Posterior cingulate gyrus (tissue), 11 donors: ENCODE measurements at places on chromosomes 1 and 21.

- DNase-seq, result no peak
Observed at GRCh38 chr1:62362061-62362917, 43.1 kb upstream of the KANK4 start.

DNA sequence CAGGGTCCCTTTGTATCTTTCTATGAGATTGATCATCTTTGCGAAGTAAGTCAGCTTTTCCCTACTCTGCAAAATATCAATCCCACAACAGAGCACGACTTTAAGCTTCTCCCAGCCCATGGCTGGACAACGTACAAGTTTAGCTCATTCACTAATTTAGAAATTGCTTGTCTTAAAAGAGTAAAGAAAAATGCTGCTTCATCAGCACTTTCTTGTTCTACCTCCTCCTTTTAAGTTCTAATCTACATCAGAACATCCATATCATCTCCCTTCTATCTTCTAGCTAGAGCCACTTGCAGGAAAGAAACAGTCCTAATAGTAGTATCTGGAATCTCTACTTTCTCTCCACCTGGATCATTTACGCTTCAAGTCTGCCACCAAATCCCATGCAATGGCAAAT lies 441.2 kb upstream of the ESRRG start:
- no peak for DNase-seq

DNA sequence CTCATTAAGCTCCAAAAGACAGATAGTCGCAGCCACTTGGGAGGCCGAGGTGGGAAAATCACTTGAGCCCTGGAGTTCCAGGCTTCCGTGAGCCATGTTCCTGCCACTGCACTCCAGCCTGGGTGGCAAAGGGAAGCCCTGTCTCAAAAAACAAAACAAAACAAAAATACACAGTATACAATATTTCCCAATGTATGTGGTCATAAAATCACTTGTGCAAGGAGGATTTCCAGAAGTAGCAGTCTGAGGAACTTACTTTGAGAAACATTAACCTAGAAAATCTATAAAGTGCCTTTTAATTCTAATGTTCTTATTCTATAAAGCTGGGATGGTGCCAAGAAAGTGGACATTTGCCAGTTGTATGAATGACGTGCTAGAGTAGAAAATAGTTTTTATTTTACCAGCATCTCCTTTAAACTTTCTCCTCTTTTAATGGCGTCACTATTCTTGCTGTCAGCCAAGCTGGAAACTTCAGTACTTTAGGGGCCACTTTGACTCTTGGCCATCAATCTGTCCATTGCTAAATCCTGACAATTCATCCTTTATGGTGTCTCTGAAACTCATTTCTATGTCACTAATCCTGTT lies 22.5 kb downstream of the FAM177B start:
- no peak for DNase-seq

DNA sequence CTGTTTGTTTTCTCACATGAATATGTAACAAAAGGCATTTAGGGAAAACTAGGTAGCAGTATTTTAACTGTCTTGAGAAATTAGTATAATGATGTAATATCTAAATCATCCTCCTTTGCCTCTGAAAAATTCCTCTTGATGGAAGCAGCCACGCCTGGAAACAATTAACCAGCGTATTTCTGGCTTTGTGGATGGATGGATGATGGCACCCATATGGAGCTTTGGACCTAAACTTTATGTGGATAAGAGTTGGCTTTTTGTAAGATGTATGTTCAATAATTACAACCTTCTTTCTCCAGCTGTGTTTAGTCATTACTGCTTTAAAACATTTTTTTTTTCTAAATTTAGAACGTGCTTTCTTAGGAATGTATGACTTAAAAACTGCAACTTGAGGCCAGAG lies 12.7 kb downstream of the CDCA8 start:
- DNase-seq, result no peak
